ENCODE measurements at places on chromosomes 5 and 9. TPM values are rescaled to one million over a fixed set of nuclear protein-coding genes. Genes with fewer than 3 reads are reported as not detected.

DNA sequence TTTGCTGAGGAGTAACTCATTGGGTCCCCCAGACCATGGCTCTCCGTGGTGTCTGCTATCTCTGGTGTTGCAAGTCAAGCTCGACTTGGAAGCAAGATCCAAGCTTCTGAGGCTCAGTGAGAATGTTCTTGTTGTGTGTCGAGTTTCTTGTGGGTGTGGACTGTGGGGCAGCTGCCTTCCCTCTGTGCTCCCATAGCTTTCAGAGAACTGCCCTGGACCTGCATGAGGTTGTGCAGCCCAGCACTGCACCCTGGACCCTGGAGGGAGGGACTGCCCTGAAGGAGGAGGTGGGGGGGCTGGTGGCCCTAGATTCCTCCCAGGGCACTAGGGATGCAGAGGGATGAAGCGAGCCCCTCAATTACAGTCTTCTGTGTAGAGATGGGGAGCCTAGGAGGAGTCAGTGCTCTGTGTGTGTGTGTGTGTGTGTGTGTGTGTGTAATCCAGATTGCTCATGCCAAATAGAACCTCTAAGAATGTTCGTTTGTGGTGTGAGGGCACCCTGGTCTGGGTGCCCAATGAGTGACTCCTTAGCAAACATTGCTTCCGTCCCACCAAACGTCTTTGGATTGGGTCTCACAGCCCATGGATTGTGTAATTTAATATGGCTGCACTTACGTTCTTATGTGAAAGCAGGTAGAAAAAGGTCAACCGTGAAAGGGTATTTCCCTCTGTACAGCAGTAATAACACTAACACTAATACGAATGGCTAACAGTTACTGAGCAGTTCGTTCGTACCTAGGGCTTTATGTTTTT lies 143.3 kb upstream of the LMX1B start:
- DNase-seq, result no peak

DNA sequence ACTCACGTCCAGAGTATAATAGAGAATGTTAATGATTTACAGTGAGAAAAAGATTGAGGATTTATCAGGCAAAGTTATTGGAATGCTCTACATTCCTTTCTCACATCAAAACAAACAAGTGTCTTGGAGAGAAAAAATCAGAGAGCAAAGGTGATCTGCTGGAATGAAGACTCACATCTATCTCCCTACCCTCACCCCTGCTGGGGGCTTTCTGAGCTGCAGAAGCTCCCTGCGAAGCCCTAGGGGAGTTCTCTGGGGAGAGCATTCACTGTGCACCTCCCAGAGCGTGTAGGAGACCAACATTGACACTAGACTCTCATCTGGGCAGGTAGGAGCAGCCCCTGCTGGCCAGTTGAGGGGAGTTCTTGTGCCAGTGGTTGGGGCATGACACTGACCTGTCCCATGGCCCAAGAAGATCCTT lies 76.6 kb upstream of the ADAMTS16 start:
- no peak for DNase-seq

DNA sequence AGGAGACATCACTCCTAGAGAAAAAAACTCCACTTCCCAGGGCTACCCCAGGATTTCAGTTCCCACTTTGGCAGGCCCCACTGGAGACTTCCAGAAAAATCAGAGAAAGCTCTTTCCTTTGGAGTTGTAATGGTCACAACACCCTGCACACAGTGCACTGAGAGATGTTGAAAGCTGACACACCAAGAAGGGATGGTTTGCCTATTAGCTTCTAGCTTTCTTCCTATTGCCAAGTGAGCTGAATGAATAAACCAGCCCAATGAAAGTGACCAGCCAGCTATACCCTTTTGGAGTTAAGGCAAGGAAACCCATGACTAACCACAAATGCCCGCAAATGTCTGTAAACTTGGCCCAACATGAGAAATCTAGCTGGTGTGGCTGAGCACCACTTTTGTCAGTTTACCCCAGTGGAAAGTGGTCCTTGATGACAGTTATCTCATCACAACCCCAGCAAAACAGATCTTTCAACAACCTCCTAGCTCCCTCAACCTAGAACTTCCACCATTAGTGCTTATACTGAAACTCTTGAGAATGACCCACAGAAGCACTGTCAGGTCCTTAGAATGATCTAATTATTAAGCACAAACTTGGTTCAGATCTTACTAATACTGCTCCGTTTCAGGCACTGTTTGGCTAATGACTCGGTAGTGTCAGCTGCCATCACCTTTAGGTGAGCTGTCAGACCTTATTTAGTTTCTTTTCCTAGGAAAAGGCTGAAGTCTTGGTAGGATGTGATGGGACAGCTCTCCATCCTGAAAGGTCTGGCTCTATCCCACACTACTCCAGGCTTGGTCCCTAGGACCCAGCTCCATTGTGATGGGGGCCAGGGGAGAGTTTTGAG lies 11.2 kb downstream of the IRF1 start:
- no peak for DNase-seq

DNA sequence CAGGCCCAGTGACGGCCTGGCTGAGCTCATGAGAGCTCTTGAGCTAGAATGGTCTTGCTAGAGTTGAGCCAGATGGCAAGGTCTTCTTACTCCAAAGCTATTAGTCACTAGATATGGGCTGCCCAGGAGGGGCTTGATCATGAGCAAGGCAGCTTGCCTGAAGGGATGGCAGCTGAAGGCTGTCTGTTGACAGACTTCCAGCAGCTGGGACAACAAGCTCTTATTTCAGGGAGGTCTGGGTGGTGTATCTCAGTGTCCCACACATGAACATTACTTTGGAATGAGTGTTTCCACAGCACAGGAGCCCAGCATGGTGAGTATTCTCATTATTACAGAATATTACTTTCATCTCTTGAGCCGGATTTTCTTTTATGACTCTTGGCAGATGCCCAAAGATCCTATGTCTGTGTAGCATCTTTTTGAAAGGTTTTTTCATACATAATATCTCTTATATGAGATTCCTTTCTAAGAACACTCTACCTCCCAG lies 414.1 kb downstream of the ARHGEF28 start:
- DNase-seq, result peak; percentile 72

GRCh38 chr5:137665678-137666460 lies 70.0 kb downstream of the KLHL3 start:
- no peak for DNase-seq

DNA sequence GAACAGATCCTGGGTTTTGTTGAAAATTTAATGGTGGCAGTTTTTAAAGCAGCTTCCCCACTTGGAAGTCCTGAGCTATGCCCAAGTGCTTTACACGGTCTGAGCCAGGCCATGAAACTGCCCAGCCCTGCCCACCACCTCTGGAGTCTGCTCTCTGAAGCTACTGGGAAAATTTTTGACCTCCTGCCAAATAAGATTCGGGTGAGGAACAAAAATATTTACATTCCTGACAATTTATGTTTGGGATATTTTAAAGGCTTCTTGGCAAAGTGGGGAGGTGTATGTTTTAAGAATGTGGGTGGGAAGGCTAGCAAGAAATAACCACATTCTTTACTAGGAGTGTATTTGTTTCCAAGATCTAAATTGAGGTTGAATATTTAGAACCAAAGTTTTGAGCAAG lies 50.0 kb downstream of the HACD4 start:
- no peak for DNase-seq

DNA sequence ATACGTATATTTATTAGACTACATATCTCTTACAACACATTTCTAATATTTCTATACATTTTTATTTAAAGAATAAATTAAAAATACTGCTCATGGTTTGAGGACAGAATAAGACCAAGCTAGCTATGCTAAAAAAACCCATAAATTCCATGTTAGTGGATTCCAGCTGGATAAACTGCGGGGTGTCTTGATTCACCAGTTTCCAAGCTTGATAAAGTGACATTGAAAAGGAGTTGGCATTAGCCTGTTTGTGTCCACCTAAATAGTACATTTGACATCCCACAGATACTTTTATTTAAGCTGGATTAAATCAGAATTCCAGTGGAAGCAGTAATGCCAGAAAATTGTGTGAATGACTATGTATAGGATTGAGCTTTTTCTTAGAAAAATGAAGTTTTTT lies 80.1 kb downstream of the GABRA6 start:
- no peak for DNase-seq

DNA sequence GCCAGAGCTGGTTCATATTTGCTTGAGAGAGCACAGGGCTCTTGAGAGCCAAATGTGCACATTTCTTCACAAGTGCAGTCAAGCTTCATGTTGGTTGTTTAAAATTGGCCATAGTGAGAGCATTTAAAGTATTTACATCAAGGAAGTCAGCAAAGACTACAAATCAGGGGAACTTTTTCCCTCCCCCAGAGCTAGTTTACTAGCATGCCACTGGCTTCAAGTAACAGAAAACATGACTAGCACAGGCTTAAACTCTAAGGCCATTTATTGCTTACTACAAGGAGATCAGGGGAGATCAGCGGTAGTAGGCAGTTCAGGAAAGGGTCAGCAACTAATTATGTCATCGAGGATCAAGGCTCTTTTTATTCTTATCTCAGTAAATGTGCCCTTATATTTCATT lies 11.0 kb upstream of the CCDC171 start:
- DNase-seq, result peak; percentile 40

DNA sequence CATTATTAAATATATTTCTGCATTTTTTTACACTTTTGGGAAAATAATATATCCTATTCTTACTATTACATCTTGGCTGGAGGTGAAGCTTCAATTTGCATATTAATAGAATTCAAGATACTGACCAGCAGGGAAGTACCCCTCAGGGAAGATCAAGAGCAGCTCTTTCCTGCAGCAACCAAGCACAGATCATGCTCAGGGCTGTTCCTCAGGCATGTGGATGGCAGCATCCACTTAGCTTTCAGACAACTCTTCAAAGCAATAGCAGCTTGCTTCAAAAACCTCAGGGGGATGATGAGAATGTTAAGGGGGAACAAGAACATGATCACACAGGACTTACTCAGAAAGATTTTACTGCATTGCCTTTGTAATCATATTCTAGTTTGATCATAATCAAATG lies 731.8 kb downstream of the SEMA5A start:
- DNase-seq, result no peak

DNA sequence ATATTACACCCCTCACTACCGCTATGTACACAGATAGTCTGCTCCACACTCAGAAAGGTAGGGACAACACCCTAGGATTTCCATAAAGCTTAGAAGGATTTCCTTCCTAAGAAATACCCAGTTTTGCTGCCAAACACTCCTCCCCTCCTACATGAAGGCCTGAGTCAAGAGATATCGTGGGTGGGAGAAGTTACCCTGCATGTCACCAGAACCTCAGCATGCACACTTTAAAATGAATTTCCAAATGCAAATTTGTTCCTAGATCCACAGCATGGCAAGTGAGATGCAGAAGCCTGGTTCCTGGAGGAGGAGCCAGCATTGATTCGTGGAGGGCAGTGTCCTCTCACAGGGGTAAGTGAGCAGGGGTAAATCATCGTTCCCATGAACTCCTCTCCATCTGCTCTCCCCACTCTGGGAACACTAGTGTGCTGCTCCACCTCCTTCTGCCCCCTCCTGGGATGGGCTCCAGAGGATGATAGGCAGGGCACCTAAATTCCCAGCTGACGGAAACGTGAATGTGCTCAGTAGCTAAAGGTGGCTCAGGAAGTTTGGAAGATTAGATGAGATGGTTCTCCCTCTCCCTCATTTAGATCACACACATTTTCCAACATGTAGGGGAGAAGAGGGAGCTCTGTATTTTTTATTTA lies 76.7 kb downstream of the PDE4D start:
- DNase-seq, result no peak

IFNA21 gene
- not detected for polyA plus RNA-seq

SCGB3A1 gene
- 2.4 TPM for polyA plus RNA-seq
